Brain microvascular endothelial cell (primary cell): ENCODE measurements at places on chromosomes 2 and 18.

- peak; percentile 33 for DNase-seq
These were observed 267.4 kb downstream of the PHLPP1 start for GRCh38 chr18:62982600-62983251.

- DNase-seq: no peak
These were observed 45.2 kb downstream of the ST3GAL5 start for GRCh38 chr2:85843543-85843942.

DNA sequence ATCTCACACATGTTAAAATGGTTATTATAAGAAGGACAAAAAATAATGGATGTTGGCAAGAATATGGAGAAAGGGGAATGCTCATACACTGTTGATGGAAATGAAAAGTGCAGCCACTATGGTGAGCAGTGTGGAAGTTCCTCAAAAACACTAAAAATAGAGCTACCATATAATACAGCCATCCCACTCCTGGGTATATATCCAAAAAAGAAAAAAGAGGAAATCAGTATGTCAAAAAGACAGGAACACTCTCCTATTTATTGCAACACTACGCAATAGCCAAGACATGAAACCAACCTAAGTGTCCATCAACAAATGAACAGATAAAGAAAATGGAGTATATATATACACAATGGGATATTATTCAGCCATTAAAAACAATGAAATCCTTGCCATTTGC is 642.6 kb downstream of the RNF144A start:
- DNase-seq: no peak

- no peak for DNase-seq
These were observed 113.9 kb downstream of the COPS8 start for GRCh38 chr2:237199577-237199976.

- no peak for DNase-seq
These were observed 97.1 kb upstream of the ZNF516 start for GRCh38 chr18:76592096-76592495.

DNA sequence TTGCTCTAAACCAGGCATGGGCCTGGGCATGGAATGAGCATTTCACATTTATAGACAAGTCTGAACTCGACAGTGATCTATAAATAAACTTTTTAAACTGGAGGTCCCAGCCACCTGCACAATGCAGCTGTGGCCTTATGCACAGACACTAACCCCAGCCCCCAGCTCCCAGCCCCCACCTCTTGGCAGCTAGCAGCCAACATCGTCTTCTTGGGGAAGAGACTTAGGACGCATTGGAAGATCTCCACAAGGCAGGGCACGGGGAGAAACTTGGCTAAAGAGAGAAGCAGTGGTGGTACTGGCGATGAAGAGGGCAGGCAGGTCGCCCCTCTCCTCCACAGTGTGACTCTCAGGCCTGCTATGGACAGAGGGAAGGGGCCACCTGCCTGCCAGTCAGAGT is 213.2 kb downstream of the ANAPC1 start:
- no peak for DNase-seq

- no peak for DNase-seq
These were observed 135.5 kb upstream of the FANCL start for GRCh38 chr2:58376592-58376991.

GRCh38 chr2:241992753-241993152 is 123.2 kb downstream of the RTP5 start:
- no peak for DNase-seq

GRCh38 chr18:6614952-6615351 is 114.6 kb upstream of the ARHGAP28 start:
- DNase-seq: no peak

GRCh38 chr18:6435731-6436130 is 21.0 kb upstream of the L3MBTL4 start:
- DNase-seq: no peak
